ENCODE measurements at places on chromosomes 1 and 21.

GRCh38 chr1:16971341-16972188 lies 8.9 kb downstream of the MFAP2 start:
- peak overlapping the region; percentile 87 for H3K27ac ChIP-seq
- H3K4me1 ChIP-seq, result peaks cover 22% of the 10 kb centered on the region
- DNase-seq, result no peak
- peaks cover 13% of the 10 kb centered on the region for H3K36me3 ChIP-seq
- H3K27me3 ChIP-seq, result no peaks in the 10 kb centered on the region

- H3K4me3 ChIP-seq, result peak overlapping the region; percentile 71
These were observed 914 bp upstream of the ADGRB2 start for GRCh38 chr1:31765041-31765467.

- H3K27ac ChIP-seq, result no peak overlapping the region
- H3K27me3 ChIP-seq, result peaks cover 10% of the 10 kb centered on the region
- no peaks in the 10 kb centered on the region for H3K36me3 ChIP-seq
- H3K4me1 ChIP-seq, result peaks cover 10% of the 10 kb centered on the region
- DNase-seq, result no peak
These were observed 151.4 kb upstream of the ETV3 start for GRCh38 chr1:157289424-157290105.

DNA sequence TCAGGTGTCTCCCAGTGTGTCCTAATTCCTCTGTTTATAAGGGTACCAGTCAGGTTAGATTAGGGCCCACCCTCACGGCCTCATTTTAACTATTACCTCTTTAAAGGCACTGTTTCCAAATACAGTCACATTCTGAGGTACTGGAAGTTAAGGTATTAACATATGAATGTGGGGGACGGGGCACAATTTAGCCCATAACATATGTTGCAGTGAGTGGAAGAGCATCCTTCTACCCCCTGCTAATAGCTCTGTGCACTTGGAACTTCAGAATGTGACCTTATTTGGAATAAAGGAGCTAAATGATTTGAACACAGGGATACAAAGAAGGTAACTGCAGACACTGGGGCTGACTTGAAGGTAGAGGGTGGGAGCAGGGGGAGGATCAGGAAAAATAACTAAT lies 67.3 kb upstream of the ADGRL2 start:
- H3K4me1 ChIP-seq, result peaks cover 6% of the 10 kb centered on the region
- no peak overlapping the region for H3K4me3 ChIP-seq
- H3K27ac ChIP-seq, result no peak overlapping the region
- H3K27me3 ChIP-seq, result no peaks in the 10 kb centered on the region
- no peaks in the 10 kb centered on the region for H3K36me3 ChIP-seq

- DNase-seq, result no peak
- H3K36me3 ChIP-seq, result peaks cover 5% of the 10 kb centered on the region
- H3K27me3 ChIP-seq, result peaks cover 7% of the 10 kb centered on the region
- H3K4me1 ChIP-seq, result peaks cover 31% of the 10 kb centered on the region
- peak overlapping the region; percentile 81 for H3K27ac ChIP-seq
- H3K4me3 ChIP-seq, result no peak overlapping the region
These were observed 2.7 kb downstream of the GSTM4 start for GRCh38 chr1:109658533-109659042.

GRCh38 chr1:29557701-29558600 lies 321.6 kb downstream of the PTPRU start:
- H3K4me3 ChIP-seq, result no peak overlapping the region
- DNase-seq, result no peak
- peaks cover 31% of the 10 kb centered on the region for H3K27me3 ChIP-seq

DNA sequence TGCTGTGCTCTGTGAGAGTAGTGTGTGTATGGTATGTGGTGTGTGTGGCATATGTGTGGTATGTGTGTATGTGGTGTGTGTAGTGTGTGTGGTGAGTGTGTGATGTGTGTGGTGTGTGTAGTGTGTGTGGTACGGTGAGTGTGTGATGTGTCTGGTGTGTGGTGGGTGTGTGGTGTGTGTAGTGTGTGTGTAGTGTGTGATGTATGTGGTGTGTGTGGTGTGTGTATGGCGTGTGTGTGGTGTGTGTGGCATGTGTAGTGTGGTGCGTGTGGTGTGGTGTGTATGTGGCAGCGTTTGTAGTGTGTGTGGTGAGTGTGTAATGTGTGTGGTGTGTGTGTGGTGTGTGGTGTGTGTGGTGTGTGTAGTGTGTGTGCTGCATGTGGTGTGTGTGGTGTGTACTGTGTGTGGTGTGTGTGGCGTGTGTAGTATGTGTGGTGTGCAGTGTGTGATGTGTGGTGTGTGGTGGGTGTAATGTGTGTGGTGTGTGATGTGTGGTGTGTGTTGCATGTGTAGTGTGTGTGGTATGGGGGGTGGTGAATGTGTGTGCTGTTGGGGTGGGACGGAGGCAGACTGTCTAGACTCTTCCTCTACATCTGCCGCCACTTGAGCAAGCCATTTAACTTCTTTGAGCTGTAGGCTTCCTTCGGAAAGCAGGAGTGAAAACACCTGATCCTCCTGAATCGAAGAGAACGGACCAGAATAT lies 33.5 kb downstream of the GPA33 start:
- H3K27ac ChIP-seq, result no peak overlapping the region
- no peak overlapping the region for H3K4me3 ChIP-seq
- no peaks in the 10 kb centered on the region for H3K27me3 ChIP-seq
- peaks cover 5% of the 10 kb centered on the region for H3K4me1 ChIP-seq

DNA sequence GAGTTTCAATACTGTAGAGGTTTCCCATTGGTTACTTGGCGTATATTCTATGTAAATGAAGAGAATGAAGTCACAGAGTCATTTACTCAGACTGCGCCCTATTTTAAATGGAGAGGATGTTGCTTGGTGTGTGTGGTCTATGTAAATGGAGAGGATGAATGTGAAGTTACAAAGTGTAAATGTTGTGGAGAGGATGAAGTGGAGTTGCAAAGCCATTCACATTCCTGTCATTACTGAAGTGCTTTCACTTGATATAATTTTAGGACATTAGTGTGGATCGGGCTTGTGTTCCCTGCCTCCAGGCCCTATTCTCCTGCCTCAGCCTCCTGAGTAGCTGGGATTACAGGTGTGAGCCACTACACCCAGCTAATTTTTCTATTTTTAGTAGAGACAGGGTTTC lies 99.4 kb upstream of the CACYBP start:
- no peak overlapping the region for H3K4me3 ChIP-seq
- H3K27me3 ChIP-seq, result no peaks in the 10 kb centered on the region
- no peak for DNase-seq
- peaks cover 26% of the 10 kb centered on the region for H3K36me3 ChIP-seq
- no peaks in the 10 kb centered on the region for H3K4me1 ChIP-seq
- H3K27ac ChIP-seq, result no peak overlapping the region

DNA sequence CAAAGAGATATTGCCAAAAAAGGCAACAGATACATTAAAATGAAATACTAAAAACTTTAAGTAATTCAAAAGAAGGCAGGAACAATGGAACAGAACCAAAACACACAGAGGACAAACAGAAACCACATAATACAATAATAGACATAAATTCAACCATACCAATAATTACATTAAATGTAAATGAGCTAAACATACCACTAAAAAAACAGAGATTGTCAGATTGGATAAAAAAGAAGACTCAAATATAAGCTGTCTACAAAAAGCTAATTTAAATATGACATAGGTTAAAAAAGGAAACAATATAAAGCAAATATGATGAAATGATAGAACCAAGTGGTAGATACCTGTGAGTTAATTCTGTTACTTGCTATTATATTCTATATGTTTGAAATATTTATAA lies 44.1 kb upstream of the ATP5PO start:
- no peak for DNase-seq
- H3K4me3 ChIP-seq, result no peak overlapping the region
- H3K27ac ChIP-seq, result no peak overlapping the region
- H3K4me1 ChIP-seq, result peaks cover 10% of the 10 kb centered on the region
- H3K36me3 ChIP-seq, result peaks cover 44% of the 10 kb centered on the region

DNA sequence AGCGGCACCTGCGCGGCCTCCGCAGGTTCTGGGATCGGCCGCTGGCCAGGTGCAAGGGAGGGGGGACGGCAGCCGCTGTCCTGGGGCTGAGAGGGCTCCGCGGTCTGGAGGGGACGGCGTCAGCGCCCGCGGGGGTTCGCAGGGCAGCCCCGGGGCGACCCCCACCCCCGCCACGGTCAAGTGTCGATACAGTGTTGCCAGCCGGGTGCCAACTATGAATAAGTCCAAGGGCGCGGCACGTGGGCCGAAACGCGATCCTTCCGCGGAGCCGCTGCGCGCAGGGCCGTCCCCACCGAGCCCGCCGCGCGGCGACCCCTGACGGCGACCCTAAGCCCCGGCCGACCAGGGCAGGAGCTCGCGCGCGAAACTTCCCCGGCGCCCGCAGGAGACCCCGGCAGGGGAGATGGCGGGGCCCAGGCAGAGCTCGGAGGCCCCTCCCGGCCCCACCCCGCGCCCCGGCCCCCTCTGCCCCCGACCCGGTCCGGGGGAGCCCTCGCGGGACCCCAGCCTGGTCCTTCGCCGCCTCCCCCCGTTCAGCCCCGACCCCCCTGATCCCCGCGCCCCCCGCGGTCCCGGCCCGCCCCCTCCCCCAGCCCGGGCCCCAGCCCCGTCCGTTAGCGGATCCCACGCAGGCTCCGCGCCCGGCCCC lies 586 bp upstream of the AGPAT3 start:
- H3K27ac ChIP-seq, result no peak overlapping the region
- H3K36me3 ChIP-seq, result peaks cover 4% of the 10 kb centered on the region
- no peaks in the 10 kb centered on the region for H3K27me3 ChIP-seq

- no peak overlapping the region for H3K4me3 ChIP-seq
- peaks cover 4% of the 10 kb centered on the region for H3K27me3 ChIP-seq
- no peak overlapping the region for H3K27ac ChIP-seq
These were observed 75.6 kb upstream of the CNIH3 start for GRCh38 chr1:224540535-224540934.

DNA sequence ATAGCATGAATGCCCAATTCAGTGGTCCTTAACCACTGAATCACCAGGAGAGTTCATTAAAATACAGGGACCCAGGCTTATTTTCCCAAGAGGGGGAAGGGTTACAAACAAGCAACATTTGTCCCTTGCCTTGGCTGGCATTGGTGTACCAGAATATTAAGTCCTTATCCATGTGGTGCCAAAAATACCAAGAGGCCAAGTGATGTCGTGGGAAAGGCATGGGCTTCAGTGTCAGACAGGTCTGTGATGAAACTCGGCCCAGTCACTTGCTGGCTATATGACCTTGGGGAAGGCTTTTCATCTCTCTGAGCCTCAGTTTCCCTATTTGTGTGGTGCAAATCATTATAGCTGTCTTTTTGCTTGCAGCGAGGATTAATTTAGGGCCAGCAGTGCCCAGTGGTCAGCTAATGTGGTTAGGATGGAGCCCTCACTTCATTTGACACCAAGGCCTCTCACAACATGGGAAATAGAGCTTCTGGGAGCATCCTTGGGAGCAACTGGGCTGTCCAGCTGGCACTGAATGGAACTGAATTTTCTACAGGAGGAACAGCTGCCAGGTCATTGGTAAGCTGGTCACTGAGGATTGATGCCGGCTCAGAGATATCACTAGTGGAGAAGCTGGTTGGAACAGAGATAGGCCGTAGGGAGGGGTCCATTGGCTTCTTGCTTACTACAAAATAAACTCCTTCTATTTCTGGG lies 77.2 kb upstream of the PPP2R5A start:
- H3K36me3 ChIP-seq, result no peaks in the 10 kb centered on the region
- peaks cover 2% of the 10 kb centered on the region for H3K4me1 ChIP-seq
- no peak overlapping the region for H3K27ac ChIP-seq
- no peak overlapping the region for H3K4me3 ChIP-seq
- DNase-seq, result no peak

GRCh38 chr1:5227114-5227513 lies 572.7 kb downstream of the AJAP1 start:
- H3K36me3 ChIP-seq, result no peaks in the 10 kb centered on the region
- H3K4me1 ChIP-seq, result no peaks in the 10 kb centered on the region
- no peak overlapping the region for H3K4me3 ChIP-seq
- H3K27me3 ChIP-seq, result peaks cover 56% of the 10 kb centered on the region
- no peak for DNase-seq

- no peak overlapping the region for H3K4me3 ChIP-seq
- H3K27me3 ChIP-seq, result peaks cover 22% of the 10 kb centered on the region
- H3K27ac ChIP-seq, result no peak overlapping the region
These were observed 19.9 kb downstream of the PRXL2B start for GRCh38 chr1:2606396-2606880.

DNA sequence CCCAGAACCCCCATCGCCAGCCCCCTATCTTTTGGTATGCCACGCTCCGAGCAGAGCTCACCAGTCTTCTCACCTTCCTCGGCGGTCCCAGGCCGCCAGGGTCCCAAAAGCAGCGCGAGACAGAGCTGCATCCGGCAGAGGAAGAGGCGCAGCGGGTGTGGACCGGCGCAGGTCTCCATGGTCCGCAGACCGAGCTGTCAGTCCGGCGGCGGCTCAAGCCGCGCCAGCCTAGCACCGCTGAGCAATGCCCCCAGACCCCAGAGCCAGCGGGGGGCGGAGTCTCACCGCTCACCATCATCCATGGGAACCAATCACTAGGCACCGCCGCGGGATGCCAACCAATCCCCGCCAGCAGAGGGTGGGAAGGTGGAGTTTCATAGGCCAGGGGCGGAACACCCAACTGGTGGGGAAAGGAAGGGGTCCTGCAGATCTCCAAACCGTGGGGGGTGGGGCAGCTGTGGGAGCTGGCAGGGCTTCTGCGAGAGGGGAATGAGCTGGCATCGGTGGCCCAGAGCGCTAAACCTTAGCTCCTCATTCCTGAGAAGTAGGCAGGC lies at the start of gene EPHA10:
TSS of gene EPHA10 (minus strand) at position 233 of the 554 bp plus-strand sequence. CDS start at position 179, 54 bp downstream.
- no peaks in the 10 kb centered on the region for H3K36me3 ChIP-seq
- H3K27ac ChIP-seq, result no peak within 1 kb of the TSS
- H3K27me3 ChIP-seq, result peaks cover 89% of the 10 kb centered on the region
- no peak within 1 kb of the TSS for H3K4me3 ChIP-seq

- H3K27ac ChIP-seq, result no peak overlapping the region
- no peaks in the 10 kb centered on the region for H3K36me3 ChIP-seq
- no peak for DNase-seq
- H3K27me3 ChIP-seq, result no peaks in the 10 kb centered on the region
- H3K4me3 ChIP-seq, result no peak overlapping the region
- H3K4me1 ChIP-seq, result peaks cover 9% of the 10 kb centered on the region
These were observed 178.4 kb downstream of the MIS18A start for GRCh38 chr21:32100423-32100822.

- DNase-seq, result no peak
- no peaks in the 10 kb centered on the region for H3K36me3 ChIP-seq
- H3K4me3 ChIP-seq, result no peak overlapping the region
- H3K27ac ChIP-seq, result no peak overlapping the region
- no peaks in the 10 kb centered on the region for H3K4me1 ChIP-seq
These were observed 10.2 kb upstream of the HSD3B2 start for GRCh38 chr1:119404736-119405135.

GRCh38 chr1:207362962-207363860 lies 41.7 kb downstream of the CD55 start:
- no peaks in the 10 kb centered on the region for H3K27me3 ChIP-seq
- no peak for DNase-seq
- no peak overlapping the region for H3K27ac ChIP-seq
- H3K36me3 ChIP-seq, result peaks cover 4% of the 10 kb centered on the region

GRCh38 chr21:18147678-18148077 lies 97.0 kb upstream of the CHODL start:
- no peak overlapping the region for H3K27ac ChIP-seq
- H3K36me3 ChIP-seq, result no peaks in the 10 kb centered on the region
- H3K4me3 ChIP-seq, result no peak overlapping the region
- peaks cover 8% of the 10 kb centered on the region for H3K4me1 ChIP-seq

- no peak overlapping the region for H3K27ac ChIP-seq
- H3K4me1 ChIP-seq, result no peaks in the 10 kb centered on the region
- no peak for DNase-seq
- no peaks in the 10 kb centered on the region for H3K27me3 ChIP-seq
- H3K36me3 ChIP-seq, result peaks cover 42% of the 10 kb centered on the region
These were observed 33.1 kb downstream of the DHCR24 start for GRCh38 chr1:54853793-54854370.

GRCh38 chr1:30273456-30273855 lies 449.9 kb downstream of the MATN1 start:
- H3K4me3 ChIP-seq, result no peak overlapping the region
- peaks cover 47% of the 10 kb centered on the region for H3K27me3 ChIP-seq
- no peak overlapping the region for H3K27ac ChIP-seq
- DNase-seq, result no peak
